ENCODE measurements at places on chromosomes 5 and 9. TPM values are rescaled to one million over a fixed set of nuclear protein-coding genes. Genes with fewer than 3 reads are reported as not detected.

The ARPC5L gene
- 46.0 TPM for total RNA-seq

The ENHO gene
- total RNA-seq: 18.0 TPM

The FBXW5 gene
- total RNA-seq: 124 TPM

The TRPM6 gene
- total RNA-seq: not detected

The ANKRD20A1 gene
- 0.41 TPM for total RNA-seq

The FAM163B gene
- total RNA-seq: not detected

The SOX30 gene
- total RNA-seq: not detected

The STC2 gene
- total RNA-seq: 0.03 TPM

The LEAP2 gene
- not detected for total RNA-seq

The FGFR4 gene
- total RNA-seq: 13.7 TPM

The PDE8B gene
- 5.6 TPM for total RNA-seq

The TNC gene
- not detected for total RNA-seq

The GFRA3 gene
- not detected for total RNA-seq

The PCDHA9 gene
- not detected for total RNA-seq

The SV2C gene
- total RNA-seq: 0.43 TPM

The OR1J2 gene
- not detected for total RNA-seq

The PCDHGA2 gene
- total RNA-seq: not detected

The TPPP gene
- 0.62 TPM for total RNA-seq

The PCDHB8 gene
- not detected for total RNA-seq

The CNTNAP3 gene
- total RNA-seq: 18.0 TPM

The PCDHGB2 gene
- 0.18 TPM for total RNA-seq

The ADGRV1 gene
- not detected for total RNA-seq

The TTF1 gene
- 7.8 TPM for total RNA-seq

The ANKRD18B gene
- total RNA-seq: 3.2 TPM

The OR1L8 gene
- not detected for total RNA-seq

The ABCA1 gene
- total RNA-seq: 8.2 TPM

The FOCAD gene
- 33.5 TPM for total RNA-seq

The BAAT gene
- total RNA-seq: not detected

The PCDHB14 gene
- total RNA-seq: 0.55 TPM

The HRH2 gene
- total RNA-seq: not detected

The CAMK2A gene
- 0.31 TPM for total RNA-seq

The RGS7BP gene
- total RNA-seq: not detected

Measured in G401 (cell line).